Left lobe of liver (tissue), 2 donors: ENCODE measurements at places on chromosomes 5 and 9.

GRCh38 chr5:106876298-106876622 is 794.5 kb downstream of the EFNA5 start:
- DNase-seq, result no peak

DNA sequence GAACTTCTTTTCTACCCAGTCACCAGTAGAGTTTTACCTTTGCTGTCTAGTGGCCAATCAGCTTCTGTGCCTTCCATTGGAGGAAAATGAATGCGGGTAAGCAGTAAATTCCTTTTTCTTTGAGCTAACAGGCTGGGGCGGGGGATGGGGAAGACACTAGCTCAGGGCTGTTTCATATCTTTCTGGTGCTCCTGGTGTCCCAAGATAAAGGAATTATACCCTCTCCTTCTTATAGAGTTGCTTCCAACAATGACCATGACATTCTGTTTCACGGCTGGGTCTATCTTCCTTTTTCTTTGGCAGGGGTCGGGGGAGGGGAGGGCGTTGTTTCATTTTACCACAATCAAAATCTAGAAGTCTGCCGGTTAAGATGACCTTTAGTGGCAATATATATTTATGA is 51.2 kb upstream of the RPS23 start:
- DNase-seq, result no peak

GRCh38 chr5:43312699-43313034 is 545 bp downstream of the HMGCS1 start:
- DNase-seq, result no peak

DNA sequence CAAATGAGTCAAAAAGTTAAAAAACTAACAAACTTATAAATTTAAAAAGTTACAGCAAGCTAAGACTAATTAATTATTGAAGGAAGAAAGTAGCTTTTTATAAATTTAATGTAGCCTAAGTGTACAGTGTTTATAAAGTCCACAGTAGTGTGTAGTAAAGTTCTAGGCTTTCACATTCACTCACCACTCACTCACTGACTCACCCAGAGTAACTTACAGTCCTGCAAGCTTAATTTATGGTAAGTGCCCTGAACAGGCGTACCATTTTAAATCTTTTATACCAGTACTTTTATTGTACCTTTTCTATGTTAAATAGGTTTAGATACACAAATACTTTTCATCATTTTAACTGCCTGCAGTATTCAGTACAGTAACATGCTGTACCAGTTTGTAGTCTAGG is 80.0 kb upstream of the C9orf72 start:
- no peak for DNase-seq

DNA sequence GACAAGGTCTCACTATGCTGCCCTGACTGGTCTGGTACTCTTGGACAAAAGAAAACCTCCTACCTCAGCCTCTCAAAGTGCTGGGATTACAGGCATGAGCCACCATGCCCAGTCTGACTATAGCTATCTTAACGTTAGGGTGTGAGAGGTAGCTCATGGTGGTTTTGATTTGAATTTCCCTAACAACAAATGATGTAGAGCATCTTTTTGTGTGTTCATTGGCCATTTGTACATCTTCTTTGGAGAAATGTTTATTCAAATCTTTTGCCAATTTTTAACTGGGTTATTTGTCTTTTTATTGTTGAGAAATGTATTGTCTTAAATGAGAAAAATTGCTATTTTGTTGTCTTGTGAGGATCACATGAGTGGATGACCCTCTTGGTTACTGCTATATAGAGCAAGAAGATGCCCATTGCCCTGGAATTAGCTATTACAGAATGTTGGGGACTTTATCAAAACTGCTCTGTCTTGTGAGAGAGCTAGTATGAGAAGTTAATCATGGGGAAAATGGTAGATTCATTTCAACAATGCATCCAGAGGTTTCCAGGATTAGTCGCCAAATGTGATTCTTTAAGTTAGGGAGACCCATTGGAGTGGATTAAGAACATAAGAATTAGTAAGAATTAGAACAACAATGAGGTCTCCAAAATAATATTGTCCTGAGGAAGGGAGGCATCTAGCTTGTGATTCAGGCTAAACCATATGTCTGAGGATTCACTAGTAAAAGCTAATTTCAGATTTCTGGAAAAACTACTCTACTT is 124.3 kb upstream of the MOCS2 start:
- DNase-seq, result no peak

DNA sequence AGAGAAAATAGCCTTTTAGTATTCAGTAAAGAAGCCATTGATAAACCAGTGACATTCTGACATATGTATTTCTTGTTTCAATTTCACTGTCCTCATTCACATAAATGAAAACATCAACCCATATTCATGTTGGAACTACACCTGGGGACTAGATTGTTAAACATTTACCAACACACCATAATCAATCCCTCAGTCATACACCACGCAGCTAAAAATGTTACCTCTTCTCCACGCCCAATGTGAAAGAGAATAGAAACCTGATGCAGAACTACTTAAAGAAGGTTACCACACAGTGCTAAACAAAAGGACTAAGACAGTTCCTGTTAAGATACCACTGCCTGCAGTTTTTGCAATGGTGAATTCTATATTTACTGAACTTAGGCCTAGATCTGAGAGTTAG is 518.9 kb downstream of the PRELID2 start:
- DNase-seq, result no peak

DNA sequence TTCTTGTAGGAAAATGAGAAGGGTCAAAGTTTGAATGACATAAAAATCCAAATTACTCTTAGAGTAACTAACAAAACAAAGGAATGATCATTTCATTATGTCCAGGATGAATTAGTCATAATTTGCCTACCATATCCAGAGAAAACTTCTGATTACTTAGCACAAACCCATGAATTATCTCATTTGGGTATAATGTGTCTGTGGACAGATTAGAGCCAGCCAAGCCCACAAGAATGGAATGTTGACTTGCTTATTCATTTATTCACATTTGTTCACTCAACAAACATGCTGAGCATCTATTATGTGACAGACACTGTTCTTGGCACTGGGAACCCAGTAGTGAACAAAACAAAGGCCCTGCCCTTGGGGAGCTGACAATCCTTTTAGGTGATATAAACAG is 87.4 kb downstream of the APBA1 start:
- DNase-seq, result no peak

DNA sequence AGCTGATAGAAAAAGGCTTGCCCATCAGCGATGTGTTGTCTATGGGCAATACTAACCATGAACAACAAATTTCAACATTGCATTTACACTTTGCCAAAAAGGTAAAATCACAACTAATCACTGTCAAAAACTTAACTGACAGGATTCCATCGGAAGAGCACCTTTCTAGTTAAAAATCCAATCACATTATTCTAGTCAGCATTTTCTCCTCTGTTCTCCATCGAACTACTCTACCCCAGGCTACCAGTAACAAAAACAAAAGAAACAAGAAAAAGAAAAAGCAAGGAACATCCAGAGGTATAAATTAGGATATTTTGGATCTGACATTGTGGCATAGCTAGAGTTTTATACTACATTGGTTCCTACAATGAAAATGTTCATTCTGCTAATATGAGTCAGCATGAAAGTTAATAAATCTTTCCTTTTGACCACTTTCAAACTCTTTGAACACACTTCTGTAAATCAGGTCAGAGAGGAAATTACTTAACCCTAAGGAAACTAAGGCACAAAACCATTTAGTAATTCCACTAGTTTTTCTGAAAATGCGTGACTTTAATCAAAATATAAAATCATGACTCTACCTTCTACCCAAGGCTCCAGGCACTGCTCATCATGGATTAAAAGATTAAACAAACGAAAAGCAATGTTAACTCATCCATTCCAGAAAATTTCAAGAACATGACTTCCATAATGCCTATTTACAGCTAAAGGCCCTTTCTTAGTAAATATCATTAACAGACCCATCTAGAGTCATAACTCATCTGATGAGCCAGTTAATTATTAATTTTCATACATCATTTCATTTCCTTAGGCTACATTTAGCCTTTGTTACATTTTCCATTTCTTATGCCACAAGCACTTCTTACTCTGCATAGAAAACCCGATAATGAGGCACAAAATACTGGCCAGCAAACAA is 10.2 kb downstream of the GLIS3 start:
- DNase-seq, result no peak

GRCh38 chr9:22107202-22108045 is 98.3 kb upstream of the CDKN2B start:
- no peak for DNase-seq

DNA sequence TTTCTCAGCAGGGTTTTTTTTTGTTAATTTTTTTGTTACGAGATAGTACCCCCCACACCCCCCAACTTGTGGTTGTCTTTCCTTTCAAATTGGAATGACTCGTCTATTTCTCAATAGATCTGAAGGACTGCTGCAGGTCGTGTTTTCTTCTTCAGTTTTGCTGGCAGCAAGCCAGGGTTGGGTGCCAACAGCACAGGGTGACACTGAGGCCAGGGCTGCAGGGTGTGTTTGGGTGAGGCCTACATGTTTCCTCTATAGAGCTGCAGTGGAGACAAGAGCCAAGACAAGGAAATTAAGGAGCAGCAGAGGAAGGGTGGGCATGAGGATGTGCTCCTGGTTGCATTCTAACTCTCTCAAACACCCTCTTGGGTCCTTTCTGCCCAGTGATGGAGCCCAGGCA is 52.2 kb downstream of the NXNL2 start:
- DNase-seq, result no peak

GRCh38 chr5:135477613-135478066 is 25.5 kb upstream of the TIFAB start:
- DNase-seq, result no peak

DNA sequence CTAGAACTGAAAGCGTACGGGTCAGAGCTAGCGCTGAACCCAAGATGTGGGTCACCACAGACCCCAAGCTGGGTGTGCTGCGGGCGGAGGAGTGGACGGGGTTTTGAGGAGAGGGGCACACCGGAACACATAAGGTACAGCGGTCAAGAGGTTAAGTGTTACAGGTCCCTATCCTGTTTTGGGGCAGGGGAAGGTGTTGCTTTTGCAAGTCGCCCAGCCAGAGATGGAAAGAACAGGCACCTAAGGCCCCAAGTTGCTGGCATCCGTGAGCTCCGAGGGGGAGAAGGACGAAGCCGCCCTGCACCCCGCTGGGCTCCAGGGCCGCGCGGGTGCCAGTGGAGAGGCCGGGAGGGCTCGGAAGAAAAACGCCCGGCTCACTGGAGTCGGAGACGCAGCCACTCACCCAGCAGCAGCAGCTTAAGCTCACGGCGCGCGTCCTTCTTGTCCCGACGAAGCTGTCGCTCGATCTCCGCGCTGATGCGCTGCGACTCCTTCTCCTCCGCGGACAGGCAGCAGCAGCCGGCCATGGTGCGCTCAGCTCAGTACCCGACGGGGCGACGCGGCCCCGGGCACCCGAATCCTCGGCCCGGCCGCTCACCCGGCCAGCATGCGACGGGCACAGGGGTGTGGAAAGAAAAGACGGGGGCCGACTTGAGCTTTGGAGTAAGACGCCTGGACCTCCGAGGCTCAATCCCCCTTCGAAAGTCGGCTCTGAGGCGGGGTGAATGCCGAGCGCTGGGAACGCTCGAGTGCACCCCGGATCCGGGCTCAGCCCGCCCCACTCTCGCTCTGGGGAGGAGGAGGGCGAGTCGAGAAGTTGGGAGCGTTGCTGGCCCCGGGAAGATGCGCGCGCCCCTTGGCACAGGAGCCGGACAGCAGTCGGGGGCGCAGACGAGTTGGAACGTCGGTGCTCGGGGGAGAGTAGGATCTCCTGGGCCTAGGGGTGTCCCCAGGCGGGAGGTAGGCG is 572 bp downstream of the GNA14 start:
- no peak for DNase-seq

- DNase-seq, result no peak
These were observed 443.4 kb upstream of the CD180 start for GRCh38 chr5:67639976-67640375.

DNA sequence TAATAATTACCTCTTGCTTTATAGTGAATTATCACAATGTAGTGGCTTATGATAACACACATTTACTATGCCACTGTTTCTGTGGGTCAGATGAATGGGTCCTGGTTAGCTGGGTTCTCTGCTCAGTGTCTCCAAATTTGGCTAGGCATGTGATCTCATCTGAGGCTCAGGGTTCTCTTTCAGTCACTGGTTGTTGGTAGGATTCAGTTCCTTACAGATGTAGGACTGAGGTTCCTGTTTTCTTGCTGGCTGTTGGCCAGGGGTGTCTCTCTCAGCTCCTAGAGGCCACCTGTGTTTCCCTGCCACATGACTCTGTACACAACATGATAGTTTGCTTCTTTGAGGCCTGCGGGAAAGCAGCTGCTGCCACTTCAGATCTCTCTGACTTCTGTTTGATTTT is 7.1 kb downstream of the NFX1 start:
- no peak for DNase-seq

GRCh38 chr5:67581203-67581602 is 384.6 kb upstream of the CD180 start:
- no peak for DNase-seq

- DNase-seq, result no peak
These were observed 4.1 kb upstream of the SCAI start for GRCh38 chr9:125147401-125147951.
